RWPE2 (cell line): ENCODE measurements at places on chromosomes 5 and 9.

DNA sequence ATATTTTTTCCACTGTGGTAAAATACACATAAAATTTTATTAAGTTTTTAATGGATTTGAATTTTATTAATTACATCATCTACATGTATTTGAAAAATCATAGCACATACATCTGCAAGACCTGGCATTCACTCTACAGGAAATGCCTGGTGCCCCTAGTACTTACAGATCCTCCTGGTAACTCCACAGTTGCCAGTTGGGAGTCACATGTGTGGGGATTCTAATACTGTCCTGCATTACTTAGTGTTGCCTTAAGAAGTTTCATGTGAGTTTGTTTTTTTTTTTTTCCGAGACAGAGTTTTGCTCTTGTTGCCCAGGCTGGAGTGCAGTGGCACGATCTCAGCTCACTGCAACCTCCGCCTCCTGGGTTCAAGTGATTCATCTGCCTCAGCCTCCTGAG, 18.1 kb downstream of the KDM3B start:
- H3K27ac ChIP-seq, result no peak overlapping the region
- no peak overlapping the region for H3K4me3 ChIP-seq
- peaks cover 5% of the 10 kb centered on the region for H3K4me1 ChIP-seq
- peaks cover 31% of the 10 kb centered on the region for H3K36me3 ChIP-seq
- H3K27me3 ChIP-seq, result no peaks in the 10 kb centered on the region
- no peak for DNase-seq

- H3K27ac ChIP-seq, result no peak overlapping the region
- H3K27me3 ChIP-seq, result no peaks in the 10 kb centered on the region
Observed at GRCh38 chr5:135655468-135655815, 76.7 kb upstream of the CXCL14 start.

DNA sequence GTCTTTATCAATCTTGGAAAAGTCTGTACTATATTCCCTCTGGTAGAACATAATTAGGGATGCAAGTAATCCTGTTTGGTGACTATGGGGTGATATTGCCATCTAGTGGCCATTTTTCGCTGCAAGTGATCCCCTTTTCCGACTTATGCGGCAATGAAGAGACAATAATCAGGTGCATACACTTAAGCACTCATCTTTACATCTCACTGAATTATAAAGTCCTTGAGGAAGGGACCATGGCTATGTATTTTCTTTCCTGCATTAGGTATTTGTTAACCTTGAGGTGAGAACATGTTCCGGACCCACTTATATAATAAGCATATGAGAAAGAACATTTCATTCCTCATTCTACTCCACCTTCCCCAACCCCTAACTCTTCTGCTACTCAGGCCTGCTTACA, 19.6 kb upstream of the LIX1 start:
- no peak overlapping the region for H3K4me3 ChIP-seq
- peaks cover 60% of the 10 kb centered on the region for H3K36me3 ChIP-seq
- H3K27ac ChIP-seq, result no peak overlapping the region
- H3K4me1 ChIP-seq, result no peaks in the 10 kb centered on the region
- H3K27me3 ChIP-seq, result no peaks in the 10 kb centered on the region

- no peaks in the 10 kb centered on the region for H3K27me3 ChIP-seq
- H3K27ac ChIP-seq, result no peak overlapping the region
- H3K4me3 ChIP-seq, result no peak overlapping the region
- no peak for DNase-seq
- no peaks in the 10 kb centered on the region for H3K36me3 ChIP-seq
Observed at GRCh38 chr9:134631881-134632280, 9.7 kb upstream of the COL5A1 start.

DNA sequence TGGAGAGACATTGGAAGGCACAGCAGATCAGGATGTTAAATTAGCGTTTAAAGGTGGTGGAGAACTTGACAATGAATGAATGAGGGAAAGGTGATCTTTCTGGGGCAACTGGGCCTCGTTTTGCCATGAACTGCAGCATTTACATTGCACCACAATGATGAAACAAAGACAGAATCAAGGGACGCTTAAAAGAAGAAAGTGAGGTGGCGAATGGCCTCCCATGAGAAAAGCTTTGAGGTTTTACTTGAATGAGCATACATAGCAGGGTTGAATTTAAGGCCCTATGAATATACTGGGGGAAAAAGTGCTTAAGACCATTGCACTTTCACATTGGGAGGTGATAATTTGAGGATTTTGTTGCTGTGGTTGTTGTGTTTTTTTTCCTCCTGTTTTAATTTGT, 476.4 kb downstream of the ISL1 start:
- no peak for DNase-seq
- H3K36me3 ChIP-seq, result no peaks in the 10 kb centered on the region
- no peak overlapping the region for H3K4me3 ChIP-seq
- H3K4me1 ChIP-seq, result peaks cover 7% of the 10 kb centered on the region
- no peaks in the 10 kb centered on the region for H3K27me3 ChIP-seq
- H3K27ac ChIP-seq, result no peak overlapping the region

DNA sequence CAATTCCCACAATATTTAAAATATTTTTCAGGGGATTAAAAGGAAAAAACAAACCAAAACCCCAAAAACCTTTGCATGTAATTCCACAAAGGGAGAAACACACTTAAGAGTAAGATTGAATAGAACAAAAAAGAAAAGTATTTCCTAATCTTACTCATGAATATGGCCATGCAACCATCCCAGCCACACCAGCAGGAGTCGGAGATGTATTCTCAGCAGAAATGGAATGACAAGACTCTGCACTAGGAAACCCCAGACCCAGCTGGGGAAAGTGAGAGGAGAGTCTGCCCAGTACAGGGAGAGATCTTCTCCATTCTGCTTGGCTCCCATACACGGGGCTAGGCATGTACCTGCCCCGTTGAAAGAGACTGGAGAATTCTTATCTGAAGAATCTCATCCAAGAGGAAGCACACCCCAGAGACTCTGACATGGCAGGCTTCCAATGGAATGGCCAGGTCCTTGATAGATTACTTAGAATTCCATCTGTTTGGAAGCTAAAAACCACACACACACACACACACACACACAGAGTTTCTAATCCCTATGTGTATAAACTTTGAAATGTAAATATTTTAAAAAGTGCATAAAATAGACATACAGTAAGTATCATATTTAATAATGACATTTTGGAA, 118.8 kb downstream of the GADD45G start:
- no peak for DNase-seq
- no peak overlapping the region for H3K27ac ChIP-seq
- H3K4me1 ChIP-seq, result no peaks in the 10 kb centered on the region
- H3K27me3 ChIP-seq, result no peaks in the 10 kb centered on the region

GRCh38 chr5:96615223-96615622, 47.0 kb upstream of the CAST start:
- no peak overlapping the region for H3K4me3 ChIP-seq
- peaks cover 27% of the 10 kb centered on the region for H3K4me1 ChIP-seq
- peak overlapping the region; percentile 85 for H3K27ac ChIP-seq
- no peaks in the 10 kb centered on the region for H3K27me3 ChIP-seq

DNA sequence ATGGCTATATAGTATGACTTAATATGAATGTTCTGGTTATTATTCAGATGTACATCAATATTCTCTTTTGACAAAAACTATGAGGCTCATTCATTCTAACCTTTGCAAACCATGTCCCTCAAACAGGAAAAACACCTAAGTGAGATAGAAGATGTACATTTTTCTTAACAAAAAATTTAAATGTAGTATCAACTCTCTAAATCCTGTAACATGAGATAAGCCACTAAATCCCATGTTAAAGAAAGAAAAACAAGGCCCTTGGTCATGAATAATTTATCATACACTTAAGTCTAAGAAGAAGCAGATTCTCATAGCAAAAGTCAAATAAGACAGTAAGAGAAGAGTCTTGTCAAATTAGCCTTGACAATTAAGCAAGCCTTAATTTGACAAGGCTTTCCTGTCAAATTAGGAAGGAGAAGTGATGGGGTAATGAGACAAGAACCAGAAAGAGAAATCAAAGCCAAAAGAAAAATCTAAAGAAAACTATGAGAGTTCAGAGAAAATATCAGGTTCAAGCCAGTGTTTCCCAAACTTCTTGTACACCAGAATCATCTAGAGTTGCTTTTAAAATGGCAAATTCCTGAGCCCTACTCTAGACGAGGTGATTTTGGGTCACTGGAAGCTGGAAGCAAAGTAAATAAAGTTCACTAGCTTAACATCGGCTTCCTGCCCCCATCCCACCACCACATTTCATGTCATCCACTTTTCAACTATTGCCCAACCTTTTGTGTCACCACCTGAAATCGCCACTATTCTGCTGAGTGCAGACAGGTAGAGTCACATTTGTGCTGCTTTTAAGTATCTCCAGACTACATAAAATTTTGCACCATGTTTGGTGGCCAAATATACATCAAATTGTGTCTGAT, 76.5 kb downstream of the NR6A1 start:
- H3K4me1 ChIP-seq, result peaks cover 56% of the 10 kb centered on the region
- no peaks in the 10 kb centered on the region for H3K27me3 ChIP-seq
- peak overlapping the region; percentile 96 for H3K27ac ChIP-seq
- no peak overlapping the region for H3K4me3 ChIP-seq
- no peak for DNase-seq

DNA sequence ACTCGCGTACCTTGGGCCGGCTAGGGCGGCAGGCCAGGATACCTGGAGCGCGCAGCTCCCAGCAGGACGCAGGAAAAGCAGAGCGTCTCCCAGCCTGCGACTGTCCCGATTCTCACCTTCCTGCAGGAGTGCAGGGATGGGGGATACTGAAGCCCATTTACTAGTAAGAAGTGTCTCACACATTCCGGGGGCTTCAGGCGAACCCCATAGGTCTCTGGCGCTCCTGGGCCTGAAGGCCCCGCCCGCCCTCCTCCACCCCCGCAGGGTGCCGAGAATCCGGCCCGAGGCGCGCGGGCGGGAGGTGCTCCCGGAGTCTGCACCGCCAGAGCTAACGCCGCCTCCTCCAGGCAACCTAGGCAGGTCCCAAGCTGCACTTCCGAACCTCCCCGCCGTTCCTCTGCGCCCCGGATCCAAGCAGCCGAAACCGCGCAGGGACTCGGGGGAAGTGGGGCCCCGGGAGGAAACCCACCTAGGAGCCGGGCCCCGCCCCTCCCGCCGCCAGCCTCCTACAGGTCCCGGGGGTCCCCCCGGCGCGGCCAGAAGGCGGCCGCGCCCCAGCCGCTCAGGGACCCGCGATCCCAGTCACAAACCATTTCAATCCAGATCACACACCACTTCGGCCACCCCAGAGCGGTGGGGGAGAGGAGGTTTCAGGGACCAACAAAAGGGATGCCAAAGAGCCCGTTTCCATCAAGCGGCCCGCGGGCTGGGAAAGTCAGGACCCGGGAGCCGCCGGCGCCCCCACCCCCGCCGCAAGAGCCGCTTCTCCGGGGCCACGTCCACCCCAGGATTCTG, 1.2 kb downstream of the ROR2 start:
- H3K4me1 ChIP-seq, result no peaks in the 10 kb centered on the region
- no peak overlapping the region for H3K27ac ChIP-seq
- no peaks in the 10 kb centered on the region for H3K36me3 ChIP-seq
- H3K27me3 ChIP-seq, result peaks cover 68% of the 10 kb centered on the region
- peak overlapping the region; percentile 36 for H3K4me3 ChIP-seq

DNA sequence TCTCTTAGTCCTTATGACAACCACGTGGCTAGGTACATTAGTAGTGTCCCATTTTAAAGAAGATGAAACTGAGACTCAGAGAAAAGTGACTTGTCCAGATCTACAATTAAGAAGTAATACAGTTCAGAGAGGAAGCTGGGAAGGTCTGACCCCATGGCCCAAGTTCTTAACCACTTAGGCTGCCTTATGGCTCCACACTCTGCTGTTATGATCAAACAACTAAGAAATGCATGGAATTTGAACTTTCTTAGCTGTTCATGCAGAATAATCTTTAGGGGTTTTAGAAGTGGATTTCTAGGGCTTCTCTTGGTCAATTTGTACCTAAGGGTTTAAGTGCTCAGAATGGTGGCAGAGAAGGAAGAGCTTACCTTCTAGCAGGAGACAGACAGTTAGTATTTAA, 128.0 kb upstream of the MSX2 start:
- no peaks in the 10 kb centered on the region for H3K27me3 ChIP-seq
- no peak overlapping the region for H3K4me3 ChIP-seq
- H3K27ac ChIP-seq, result no peak overlapping the region
- H3K36me3 ChIP-seq, result no peaks in the 10 kb centered on the region
- H3K4me1 ChIP-seq, result no peaks in the 10 kb centered on the region

DNA sequence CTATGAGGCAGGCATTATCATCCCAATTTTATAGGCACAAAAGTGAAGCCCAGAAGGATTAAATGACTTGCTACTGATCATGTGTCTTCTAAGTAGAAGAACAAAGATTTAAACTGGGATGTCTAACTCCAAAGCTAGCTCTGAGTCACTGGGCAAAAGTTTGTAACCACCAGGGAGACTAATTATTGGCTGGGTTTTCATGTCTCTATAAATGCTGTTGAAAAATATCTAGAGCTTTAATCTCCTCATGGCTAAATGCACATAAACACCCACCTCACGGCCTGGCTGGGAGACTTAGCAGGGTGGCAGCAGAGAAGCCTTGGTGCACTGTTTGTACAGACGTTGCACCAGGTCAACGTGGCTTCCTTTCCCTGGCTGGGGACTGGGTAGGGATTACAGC, 144.6 kb downstream of the MELK start:
- no peak overlapping the region for H3K4me3 ChIP-seq
- H3K36me3 ChIP-seq, result no peaks in the 10 kb centered on the region
- DNase-seq, result no peak
- H3K27ac ChIP-seq, result no peak overlapping the region

DNA sequence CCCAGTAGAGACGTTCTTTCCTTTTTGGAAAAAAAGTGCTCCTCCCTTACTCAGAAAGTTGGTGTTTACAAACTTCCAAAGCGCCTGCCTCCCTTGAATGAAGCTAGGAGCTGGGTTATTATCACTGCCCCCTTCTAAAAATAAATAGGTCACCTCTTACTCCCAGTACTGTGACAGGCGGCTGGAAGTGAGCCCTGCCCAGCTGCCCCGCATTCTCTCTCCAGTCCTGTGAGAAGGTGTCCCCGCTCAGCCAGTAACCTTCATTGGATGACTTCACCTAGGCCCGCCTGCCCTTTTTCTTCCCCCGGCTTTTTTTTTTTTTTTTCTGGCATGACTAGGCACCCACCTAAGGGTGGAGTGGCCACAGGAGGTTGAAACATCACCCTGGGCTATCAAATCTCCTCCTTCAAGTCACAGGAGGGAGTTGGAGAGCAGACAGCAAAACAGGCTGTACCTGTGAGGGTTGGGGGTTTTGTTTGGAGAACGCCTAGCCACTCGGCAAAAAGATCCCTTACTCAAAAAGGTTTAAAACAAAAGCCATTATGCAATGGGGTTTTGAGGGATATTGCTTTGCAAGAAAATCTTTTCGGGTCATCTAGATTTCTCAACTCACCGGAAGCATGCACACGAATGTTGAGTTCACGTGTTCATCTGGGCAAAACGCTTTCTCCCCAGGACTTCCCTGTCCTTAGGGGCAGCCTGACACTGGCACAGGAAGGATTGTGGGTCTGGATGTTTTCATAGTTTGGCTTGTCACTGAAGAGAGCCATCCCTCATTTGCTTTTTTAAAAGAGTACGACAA, 43.3 kb upstream of the ZNF622 start:
- H3K4me1 ChIP-seq, result peaks cover 20% of the 10 kb centered on the region
- peak overlapping the region; percentile 65 for H3K27ac ChIP-seq
- peak; percentile 74 for DNase-seq
- no peaks in the 10 kb centered on the region for H3K27me3 ChIP-seq
- H3K4me3 ChIP-seq, result peak overlapping the region; percentile 4
